ENCODE measurements at places on chromosomes 2 and 18.

DNA sequence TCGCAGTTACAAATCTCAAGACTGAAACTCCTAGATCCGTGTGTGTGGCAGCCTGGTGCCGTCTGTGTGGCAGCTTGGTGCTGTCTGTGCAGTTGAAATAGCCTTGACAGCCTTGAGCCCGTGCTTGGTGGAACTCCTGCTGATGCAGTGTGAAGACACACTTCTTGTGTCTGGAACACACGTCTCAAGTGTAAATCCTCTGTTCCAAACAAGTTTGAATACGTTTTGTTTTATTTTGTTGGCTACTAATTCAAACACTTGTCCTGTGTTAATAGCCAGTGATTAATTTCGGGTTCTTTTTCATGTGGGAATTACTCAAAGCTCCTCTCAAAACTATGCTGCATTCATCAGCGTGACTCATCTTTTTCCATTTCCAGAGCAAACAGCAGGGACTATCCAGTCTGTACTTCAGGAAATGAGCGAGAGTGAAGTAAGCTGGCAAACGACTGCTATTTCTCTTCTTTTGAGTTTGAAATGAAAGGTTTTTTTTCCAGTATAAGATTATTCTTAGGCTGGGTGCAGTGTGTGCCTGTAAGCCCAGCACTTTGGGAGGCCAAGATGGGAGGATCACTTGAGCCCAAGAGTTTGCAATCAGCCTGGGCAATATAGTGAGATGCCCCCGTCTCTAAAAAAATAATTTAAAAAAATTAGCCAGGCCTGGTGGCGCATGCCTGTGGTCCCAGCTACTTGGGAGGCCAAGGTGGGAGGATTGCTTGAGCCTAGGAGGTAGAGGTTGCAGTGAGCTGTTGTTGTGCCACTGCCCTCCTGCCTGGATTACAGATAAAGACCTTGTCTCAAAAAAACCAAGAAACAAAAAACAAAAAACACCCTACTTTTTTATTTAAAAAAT lies 152.9 kb downstream of the SPP2 start:
- DNase-seq = no peak

- no peak for DNase-seq
These were observed 66.8 kb downstream of the KYNU start for GRCh38 chr2:142944264-142944663.

DNA sequence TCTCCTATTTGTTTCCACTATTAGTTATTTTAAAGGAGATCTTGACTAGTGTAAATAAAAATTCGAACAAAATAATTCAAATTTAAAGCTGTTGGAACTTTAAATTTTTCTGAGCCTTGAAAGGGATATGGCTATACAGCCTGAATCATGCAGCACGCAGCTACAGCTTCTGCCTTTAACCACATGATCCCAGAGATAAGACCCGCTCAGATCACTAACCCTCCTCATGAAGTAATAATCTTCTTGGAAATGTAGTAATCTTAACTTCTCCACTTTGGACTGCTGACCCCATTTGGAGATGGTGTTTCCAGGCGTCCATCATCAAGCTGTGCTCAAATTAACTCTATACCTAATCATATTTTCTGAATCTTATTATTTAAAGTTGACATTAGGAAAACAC lies 336.6 kb downstream of the DSC3 start:
- DNase-seq = no peak

GRCh38 chr2:206150631-206151030 lies 8.6 kb downstream of the NDUFS1 start:
- no peak for DNase-seq

DNA sequence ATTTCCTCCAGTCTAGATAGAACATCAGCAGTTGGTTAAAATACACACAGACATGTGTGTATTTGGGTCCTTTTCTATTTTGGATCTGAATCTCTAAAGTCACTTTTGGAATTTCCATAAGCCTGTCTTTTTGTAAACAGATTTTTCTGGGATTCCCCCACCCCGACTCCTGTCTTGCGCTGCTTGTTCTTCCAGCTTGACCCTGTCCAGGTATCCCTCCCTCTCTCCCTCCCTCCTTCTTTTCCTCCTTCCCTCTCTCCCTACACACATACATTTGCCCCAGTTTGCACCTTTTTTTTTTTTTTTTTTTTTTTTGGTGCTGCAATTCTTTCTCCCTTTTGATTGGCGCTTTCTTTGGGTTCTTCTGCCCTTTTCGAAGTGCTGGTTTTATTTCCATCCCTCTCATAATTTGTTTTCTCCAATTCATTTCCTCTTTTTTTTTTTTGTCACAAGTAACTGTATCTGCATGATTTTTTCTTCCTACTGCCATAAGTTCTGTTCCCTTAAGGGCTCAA lies 114.8 kb upstream of the SERTAD2 start:
- DNase-seq = no peak

DNA sequence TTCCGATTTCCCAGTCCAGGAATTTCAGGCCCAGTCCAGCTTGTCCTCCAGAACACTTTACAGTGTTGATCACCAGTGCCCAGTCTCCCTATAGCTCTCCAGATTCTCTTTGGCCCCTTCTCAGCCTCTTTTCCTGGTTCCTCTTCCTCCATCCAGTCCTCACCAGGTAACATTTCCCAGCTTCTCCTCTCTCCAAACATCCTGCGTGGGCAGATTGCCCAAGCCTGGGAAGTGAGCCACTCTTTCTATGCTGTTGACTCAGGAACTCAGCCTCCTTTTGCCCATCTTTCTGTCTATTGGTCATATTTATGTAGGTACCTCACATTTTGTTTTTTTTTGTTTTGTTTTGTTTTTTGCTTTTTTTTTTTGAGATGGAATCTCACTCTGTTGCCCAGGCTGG lies 109.4 kb downstream of the LYPD1 start:
- peak; percentile 7 for DNase-seq

- DNase-seq = no peak
These were observed 47.4 kb upstream of the CDCA7 start for GRCh38 chr2:173307293-173307692.

GRCh38 chr2:2662037-2662846 lies 331.2 kb upstream of the MYT1L start:
- DNase-seq = no peak

- DNase-seq = no peak
These were observed 1356.8 kb upstream of the CRIM1 start for GRCh38 chr2:34998741-34999140.

DNA sequence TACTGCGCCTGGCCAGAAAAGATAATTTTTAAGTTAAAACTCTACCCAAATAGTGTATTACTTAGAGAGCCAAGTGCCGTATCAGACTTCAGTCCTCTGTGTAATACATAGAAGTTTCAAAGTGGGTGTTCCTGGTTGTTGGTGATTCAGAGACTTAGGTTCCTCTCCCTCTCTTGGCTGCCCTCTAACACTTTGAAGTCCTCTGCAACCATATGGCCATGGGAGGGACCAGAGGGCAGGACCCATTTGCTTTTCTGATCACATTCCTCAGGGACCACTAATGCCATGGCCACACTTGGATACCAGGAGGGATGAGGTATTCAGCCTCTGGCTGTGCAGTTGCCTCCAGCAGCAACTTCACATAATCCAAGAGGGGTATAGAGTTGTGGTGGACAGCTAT lies 131.5 kb downstream of the CAPN13 start:
- DNase-seq = no peak

DNA sequence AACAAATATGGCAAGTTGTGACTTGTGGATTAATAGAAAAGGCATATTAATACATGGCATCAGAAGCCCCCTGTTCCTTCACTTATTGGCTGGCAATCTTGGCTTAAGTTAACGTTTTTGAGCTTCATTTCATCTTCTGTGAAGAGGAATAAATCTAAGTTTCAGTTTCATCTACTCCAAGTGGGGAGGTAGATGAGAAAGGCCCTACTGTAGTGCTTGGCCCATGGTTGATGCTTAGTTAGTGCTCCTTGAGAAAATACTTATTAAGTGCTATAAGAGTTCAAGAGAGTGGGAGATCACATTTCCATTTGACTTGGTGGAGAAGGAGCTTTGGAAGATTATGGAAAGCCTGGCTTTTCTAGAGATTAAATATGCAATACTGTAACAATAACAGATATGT lies 244.3 kb downstream of the BABAM2 start:
- DNase-seq = no peak

GRCh38 chr18:58298251-58299134 lies 254.5 kb downstream of the NEDD4L start:
- no peak for DNase-seq

- DNase-seq = no peak
These were observed 198.7 kb downstream of the BCL11A start for GRCh38 chr2:60354713-60355112.

DNA sequence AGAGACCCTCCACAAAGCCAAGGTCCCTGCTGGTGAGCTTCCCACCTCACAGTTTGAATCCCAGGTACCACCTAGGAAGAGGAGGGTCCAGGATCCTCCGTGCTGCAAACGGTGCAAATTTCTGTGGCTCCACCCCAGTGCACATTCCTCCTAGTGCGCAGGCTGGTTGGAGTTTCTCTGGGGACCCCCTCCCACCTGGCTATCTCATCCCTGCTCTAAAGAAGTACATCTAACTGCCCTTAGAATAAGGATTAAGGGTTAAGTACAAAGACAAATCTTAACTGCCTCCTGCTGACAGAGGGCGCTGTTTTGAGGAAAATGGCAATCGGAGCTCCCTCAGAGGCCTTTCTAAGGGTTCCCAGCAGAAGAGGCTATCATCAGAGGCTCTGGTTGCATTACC lies 109.6 kb upstream of the FSIP2 start:
- DNase-seq = peak; percentile 49

- DNase-seq = no peak
These were observed 27.4 kb upstream of the IL1RL1 start for GRCh38 chr2:102283996-102284395.

GRCh38 chr2:122596598-122596997 lies 841.1 kb downstream of the TSN start:
- DNase-seq = no peak

DNA sequence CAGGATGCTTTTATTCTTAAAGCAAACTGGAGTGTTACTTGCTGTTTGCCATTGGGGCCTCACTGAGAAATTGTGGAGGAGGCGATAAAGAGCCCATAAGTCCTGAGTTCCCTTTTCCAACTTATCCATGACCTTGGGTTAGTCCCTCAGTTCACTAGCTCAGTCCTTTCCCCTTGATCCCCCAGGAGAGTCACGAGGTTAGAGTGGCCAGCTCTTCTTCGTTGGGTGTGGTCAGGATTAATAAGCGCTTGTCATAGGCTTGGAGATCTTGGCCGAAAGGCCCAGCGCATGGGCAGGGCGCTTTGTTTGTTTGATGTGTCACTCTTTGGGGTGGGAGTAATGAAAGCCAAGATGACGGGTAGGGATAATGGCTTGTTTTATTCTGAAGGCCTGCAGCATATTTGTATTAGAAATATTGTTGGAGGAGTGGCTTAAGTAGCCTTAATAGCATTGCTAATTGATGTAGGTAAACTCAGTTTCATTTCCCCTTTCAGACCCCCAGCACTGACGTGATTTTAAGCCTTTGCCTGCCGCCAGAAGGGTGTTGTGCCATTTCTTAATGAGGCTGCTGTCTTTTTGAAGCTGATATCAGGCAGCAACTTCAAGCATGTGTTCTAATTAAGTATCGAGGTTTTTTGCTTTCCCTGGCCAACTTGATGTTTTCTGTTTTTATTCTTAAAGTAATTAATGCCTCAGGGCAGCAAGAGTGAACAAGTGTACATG lies 15.7 kb downstream of the GRHL1 start:
- DNase-seq = no peak

DNA sequence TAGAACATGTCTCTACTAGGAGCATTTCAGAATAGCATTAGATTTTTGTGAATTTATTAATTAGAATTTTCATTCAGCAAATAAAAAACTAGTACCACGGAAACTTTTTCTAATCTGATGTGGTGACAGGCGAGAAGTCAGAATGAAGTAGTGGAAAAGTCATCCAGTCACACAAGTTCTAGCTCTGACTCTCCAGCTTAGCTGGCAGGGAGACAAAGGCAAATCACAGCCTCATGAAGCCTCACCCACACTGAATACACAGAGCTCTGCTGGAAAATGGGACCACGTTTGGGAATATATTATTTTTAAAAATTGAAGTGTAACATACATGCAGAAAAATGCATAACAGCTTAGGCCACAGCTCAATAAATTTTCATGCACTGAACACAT lies 86.1 kb downstream of the L3MBTL4 start:
- DNase-seq = no peak

DNA sequence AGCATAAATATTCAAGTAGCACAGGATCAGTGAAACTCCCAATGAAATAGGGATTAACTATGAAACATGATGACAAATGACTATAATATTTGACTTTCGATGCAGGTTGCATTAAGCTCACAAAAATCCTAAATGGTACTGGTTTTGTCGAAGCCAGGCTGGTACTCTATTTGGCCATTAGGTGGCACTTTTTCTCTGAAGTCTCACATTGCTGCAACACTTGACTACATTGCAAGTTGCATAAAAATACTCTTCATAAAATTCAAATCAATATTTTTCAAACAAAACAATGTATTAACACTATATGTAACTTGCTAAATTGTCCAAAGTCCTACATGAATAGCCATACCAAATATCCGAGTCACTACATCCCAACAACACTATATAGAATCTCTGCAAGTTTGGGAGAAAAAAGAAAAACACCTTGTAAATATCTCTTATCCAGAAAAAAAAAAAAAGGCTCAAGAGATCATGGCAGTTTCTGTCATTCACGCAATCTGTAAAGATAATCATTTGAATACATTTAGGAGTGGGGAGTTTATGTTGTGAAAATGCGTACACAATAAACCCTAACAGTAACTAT lies 9.5 kb downstream of the RTTN start:
- no peak for DNase-seq

DNA sequence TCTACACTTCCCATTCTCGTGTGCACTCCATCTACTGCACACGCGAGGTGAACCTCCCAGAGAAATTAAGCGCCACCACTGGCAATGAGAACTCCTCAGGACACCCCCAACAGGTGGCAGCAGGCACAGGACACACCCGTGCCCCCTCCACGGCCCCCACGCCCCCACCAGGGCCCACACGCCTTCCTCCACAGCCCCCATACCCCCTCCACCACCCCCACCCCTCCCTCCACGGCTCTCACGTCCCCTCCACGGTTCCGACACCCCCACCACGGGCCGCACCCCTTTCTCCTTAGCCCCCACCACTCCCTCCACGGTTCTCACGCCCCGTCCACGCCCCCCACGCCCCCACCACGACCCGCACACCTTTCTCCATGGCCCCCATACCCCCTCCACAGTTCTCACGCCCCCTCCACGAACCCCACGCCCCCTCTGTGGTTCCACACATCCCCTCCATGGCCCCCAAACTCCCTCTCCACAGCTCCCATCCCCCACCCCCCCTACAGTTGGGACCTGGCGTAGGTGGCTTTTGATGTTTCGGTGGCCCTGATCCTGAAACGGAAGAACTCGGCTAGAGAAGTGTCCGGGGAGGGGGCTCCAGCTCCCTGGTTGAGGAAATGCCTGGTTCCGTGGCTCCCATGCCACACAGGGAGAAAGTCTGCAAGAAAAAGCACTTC lies 110.8 kb downstream of the ZNF516 start:
- DNase-seq = no peak

DNA sequence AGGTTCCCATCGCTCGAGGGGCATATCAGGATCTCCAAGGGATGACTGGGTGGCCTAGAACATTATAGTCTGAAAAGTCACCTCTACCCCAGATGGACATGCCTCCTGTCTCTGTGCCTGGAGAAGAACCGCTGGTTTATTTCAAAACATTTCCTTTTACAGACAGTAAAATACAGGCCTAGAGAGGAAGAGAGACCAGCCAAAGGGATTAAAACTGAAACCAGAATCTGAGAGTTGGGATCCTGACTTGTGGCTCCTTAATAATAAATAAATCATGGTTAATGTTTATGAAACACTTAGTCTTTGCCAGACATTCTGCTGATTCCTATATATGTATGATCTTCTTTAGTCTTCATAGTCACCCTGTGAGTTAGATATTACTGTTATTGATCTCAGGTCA lies 153.7 kb downstream of the DDX1 start:
- no peak for DNase-seq
